Neural crest cell (in vitro differentiated cells): ENCODE measurements at places on chromosomes 1 and 21.

DNA sequence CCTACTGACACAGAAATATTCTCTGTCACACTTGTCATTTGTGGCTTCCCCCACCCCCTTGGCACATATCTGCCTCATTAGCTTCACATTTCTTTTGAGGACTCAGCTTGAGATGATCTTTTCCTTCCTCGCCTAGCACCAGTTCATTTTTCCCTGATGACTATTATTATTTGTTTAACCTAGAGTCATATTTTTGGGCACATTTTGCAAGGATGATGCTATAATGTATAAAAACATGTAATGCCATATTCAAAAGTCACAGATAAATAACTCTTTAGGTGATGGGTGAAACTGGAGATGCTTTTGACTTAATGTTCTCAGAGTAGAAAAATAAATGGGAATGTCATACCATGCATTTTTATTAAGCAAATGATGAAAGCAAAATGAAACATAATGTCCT lies 202.7 kb downstream of the BACH1 start:
- no peak for DNase-seq

- DNase-seq, result peak; percentile 95
Observed at GRCh38 chr1:9110669-9111356, 18.1 kb downstream of the GPR157 start.

DNA sequence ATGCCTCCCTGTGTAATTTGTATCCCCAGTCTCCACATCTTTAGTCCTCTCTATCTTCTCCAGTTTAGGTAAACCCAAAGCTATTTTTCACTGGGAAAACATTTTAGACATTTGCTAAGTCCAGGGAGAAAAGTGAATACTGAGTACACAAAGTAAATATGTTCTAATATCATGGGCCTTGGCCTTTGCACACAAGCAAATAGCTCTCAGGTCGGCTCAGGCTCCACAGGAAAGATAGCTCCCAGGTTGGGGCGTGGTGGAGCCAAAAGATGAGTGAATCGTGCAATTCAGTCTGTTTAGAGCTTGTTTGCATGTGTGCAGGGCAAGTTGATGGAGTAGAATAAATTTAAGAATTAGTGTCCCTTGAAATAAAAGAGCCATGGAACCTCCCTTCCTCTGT lies 7.9 kb downstream of the RGSL1 start:
- no peak for DNase-seq

DNA sequence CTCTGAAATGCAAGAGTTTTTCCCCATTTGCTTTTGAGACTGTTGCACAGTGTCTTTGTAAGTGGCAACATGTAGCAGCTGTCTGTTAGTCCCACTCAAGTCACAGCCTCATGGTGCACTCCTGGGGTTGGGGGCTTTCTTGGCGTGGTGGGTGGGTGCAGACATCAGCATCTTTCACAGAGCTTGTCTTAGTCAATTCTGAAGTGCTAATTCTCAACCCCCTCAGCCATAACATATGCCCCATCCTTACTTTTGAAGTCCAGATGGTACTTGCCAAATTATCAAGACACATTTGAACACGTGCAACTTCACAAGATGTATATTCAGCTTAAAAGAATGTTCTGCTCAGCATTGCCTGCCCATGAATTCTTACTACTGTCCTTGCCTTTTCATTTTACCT lies 87.1 kb downstream of the VCAM1 start:
- DNase-seq, result no peak

DNA sequence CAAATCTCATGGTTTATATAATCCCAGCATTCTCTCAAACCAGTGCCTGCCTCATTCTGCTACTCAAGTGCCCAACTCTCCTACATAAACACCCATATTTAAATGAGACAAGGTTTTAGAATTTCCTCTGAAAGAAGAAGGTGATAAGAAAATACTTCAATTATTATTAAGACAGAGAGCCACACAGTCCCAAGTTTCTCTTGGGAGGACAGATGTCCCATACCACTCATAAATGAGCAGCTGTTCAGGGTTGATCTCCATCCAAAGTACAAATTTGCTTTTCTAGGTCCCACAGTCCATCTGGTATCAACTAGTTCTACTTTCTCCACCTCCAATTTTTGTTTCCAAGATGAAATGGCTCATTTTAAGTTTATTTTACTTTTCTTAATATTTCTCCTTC lies 11.3 kb downstream of the DCAF8 start:
- DNase-seq, result no peak

DNA sequence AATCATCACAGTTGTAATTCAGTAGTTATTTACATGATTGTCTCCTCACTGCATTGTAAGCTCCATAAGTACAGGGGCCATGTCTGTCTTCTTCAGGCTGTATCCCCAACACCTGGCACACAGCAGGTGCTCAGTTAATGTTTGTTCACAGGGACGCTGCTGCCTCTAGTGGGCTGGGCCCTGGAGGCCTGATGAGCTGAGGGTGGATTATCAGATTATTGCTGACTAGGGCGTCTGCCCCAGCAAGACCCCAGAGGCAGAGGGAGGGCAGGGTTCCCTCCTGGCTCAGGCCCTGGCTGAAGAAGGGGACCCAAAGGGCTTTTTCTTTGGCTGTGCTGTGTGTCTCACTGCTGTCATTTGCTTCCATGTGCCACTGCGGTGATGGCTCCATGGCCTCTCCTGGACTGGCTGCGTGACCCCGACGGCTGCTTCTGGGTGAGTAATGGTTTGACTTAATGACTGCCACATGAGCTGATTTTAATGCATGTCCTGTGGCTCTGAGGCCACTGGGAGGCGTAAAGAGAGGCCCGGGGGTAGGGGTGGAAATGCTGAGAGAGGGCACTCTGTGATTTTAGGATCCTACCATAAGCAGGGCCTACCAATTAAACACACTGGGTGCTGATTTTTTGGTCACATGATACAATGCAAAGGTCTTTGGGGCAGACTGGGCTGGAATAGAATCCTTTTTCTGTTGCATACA lies 20.8 kb upstream of the EPB41 start:
- no peak for DNase-seq

DNA sequence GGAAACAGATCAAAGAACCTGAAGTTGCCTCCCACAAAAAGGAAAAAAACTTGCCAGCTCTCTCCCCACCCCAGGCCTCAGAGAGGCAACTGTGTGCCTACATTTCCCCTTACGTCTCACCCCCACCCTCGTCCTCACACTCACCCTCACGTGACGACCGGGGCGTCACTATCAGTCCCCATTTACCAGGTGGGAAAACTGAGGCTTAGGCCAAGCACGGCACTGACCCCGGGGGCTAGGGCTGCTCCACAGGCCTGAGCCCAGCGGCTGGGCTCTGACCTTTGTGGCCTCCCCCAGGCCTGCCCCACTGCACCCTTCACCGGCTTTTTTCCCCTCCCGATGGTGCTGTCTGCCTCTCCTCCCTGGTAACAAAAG lies 51.5 kb upstream of the RUNX3 start:
- no peak for DNase-seq

GRCh38 chr1:205396967-205397616 lies 24.8 kb downstream of the LEMD1 start:
- DNase-seq, result peak; percentile 25

GRCh38 chr1:7594002-7594713 lies 176.9 kb upstream of the VAMP3 start:
- DNase-seq, result no peak

- DNase-seq, result no peak
Observed at GRCh38 chr1:82371844-82372498, 571.2 kb downstream of the ADGRL2 start.

DNA sequence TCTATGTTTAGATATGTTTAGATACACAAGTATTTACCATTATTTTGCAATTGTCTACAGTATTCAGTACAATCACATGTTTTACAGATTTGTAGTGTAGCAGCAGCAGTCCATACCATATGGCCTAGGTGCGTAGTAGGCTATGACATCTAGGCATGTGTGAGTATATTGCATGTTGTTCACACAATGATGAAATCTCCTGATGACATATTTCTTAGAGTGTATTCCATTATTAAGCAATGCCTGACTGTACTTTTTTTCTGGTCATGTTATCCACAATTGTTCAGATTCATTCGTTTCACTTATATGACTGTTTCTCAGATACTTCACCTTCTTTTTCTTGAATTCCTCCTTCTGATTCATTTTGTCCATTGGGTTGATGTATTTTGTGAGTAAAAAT lies 9.9 kb upstream of the BACE2 start:
- no peak for DNase-seq

DNA sequence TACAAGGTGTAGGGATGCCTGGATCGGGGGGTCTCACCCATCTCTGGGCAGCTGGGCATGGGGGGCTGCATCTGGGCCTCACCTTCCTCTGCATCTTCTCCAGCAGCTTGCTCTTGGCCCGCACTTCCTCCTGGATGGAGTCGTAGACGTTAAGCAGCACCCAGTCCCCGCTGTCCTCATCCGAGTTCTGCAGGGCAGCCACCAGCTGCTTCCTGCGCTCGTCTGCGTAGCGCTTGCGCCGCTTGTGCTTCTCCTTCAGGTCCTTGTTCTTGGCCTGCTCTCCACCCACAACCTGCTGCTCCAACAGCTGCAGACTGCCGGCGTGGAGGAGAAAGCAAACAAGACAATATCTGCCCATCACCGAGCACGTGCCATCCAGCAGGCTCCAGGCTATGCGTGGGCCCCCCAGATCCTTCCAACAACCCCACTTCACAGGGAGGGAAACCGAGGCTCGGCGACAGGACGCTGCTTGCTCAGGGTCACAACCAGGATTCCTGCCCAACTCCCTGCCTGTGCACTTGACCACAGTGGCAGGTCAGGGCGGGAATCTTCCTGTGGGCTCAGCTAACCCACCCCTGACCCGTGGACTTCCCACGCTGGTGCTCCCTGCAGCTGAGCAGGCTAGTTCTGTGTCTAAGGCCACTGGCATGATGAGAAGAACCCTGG lies 21.5 kb upstream of the DDOST start:
- no peak for DNase-seq

DNA sequence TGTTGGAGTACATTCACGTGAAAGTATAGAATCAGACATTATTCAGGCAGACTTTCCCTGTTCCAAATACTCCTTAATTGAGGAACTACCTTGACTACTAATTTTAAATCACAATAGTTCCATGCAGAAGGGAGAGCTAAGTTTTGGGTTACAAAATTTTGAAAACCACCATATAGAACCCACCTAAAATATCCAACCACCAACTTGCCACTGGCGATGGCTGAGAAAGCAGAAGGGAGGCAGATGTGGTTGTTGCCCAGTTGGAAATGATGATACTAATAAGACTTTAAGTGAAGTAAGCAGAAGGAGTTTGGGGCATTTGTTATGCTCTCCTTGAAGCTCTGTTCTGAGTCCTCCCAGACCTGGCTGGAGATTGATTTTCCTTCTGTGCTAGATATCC lies 190.7 kb downstream of the HLX start:
- no peak for DNase-seq

GRCh38 chr1:59173721-59174120 lies 123.2 kb upstream of the FGGY start:
- DNase-seq, result no peak

GRCh38 chr1:77400781-77401180 lies 119.0 kb downstream of the AK5 start:
- DNase-seq, result no peak

DNA sequence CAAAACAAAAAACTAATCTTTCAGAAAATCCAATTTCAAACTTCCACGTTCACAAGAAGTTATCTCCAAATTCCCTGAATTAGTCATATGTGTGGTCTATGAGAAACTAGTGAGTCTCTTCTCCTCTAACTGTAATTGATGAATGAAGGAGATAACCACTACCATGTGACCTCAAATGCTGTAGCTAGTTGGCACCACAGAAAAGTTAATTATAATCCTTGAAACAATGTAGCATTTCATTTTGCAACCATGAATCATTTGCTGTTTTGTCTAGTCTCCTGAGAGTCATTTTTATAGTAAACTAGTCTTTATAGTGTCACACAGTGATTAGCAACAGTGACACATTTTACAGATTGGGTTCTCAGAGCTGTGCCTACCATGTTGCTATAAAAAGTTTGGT lies 287.5 kb downstream of the LRRIQ3 start:
- no peak for DNase-seq

DNA sequence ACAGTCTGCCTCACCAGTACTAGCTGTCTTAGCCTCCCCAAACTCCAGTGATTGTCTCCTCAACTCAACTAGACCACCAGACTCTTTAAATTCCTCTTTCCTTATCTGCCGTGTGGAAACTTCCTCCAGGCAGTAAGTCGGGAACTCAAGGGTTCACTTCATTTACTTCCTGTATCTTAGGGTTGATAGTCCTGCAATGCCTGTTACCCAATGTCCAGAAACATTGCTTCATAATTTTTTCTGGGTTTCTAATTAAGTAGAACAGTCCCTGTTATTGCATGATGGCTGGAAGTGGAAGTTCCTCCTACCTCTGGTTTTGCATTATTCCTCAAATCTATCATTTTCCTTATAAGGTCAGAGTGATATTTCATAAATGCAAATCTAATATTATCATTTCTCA lies 60.8 kb upstream of the RNF11 start:
- no peak for DNase-seq

DNA sequence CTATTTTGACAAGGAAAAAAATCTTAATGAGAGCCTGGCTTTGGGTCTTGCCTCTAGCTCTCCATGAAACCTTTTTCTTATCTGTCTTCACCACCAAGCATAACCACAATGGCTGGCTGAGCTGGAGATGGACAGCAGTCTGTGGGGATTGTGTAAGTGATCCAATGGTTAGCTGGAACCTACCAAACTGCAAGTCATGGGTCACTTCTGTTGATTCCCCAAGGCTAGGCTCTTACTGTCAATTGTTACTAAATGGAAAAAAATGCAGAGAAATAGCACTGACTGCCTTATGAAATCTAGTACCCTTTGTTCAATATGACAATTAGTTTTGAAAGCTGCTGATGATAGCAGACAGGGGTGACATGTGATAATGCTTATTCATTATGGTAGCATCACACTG lies 359.0 kb downstream of the ST6GALNAC3 start:
- DNase-seq, result no peak

- no peak for DNase-seq
Observed at GRCh38 chr1:11178021-11179015, 10.8 kb upstream of the ANGPTL7 start.

GRCh38 chr1:225460021-225460736 lies 32.3 kb upstream of the LBR start:
- no peak for DNase-seq

DNA sequence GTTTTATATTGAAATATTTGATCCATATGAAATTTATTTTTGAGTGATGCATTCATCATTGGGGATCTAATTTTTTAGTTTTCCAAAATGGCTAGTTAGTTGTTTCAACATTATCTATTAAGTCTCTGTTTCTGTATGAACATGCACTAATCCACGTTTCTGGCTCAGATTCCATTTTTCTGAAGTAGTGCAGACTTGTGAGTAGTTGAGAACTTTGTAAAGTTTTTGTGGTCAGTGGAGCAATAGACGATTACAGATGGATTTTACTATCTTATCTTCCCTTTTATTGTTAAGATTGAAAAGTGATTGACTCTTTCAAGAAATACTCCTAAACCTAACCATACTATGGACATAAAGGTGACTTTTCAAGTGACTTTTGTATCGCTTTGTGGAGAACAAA lies 16.7 kb downstream of the SOAT1 start:
- no peak for DNase-seq
